ENCODE measurements at places on chromosomes 2 and 18.

- no peak for DNase-seq
Observed at GRCh38 chr2:120132691-120133090, 90.5 kb downstream of the TMEM185B start.

- DNase-seq: no peak
Observed at GRCh38 chr2:241813644-241814392, 4.8 kb downstream of the NEU4 start.

GRCh38 chr18:35097763-35098162 lies 56.5 kb downstream of the MAPRE2 start:
- no peak for DNase-seq

DNA sequence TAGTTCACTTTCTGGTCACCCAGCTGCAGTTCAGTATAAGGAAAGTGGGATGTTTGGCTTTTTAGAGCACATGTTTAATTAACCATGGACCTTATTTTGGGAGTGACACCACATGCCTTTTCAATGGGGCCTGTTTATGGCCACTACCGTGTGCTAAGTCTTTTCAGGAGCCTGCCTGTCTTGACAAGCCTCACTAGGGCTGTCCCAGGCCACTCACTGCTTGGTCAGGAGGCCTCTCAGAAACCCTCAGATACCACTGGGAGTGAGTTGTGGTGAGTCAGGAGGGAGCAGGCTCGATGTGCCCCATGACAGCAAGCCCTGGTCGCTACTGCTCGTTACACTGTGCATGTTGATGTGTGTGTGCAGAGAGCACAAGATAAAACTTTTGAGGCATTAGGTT lies 123.0 kb downstream of the MAP4K4 start:
- peak; percentile 15 for DNase-seq

- DNase-seq: no peak
Observed at GRCh38 chr2:29532436-29532835, 388.9 kb downstream of the ALK start.

DNA sequence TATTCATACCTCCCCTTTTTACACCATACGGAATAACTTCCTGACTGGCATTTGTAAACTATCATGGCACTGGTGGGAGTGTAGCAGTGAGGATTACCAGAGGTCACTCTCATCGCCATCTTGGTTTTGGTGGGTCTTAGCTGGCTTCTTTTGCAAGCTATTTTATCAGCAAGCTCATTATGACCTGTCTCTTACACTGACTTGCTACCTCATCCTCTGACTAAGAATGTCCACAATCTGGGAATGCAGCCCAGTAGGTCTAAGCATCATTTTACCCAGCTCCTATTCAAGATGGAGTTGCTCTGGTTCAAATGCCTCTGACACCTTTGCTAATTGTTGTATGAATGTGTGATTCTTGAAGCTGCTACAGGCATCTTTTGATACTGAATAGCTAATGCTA lies 950.8 kb upstream of the SLC39A10 start:
- DNase-seq: no peak

- DNase-seq: no peak
Observed at GRCh38 chr2:43032213-43033015, 194.0 kb downstream of the ZFP36L2 start.

GRCh38 chr2:82075875-82076274 lies 1771.3 kb upstream of the LRRTM1 start:
- no peak for DNase-seq
